NCI-H1436 treated with DMSO at 0.1 percent for 48 hours (cell line): ENCODE measurements at places on chromosomes 6 and 20.

DNA sequence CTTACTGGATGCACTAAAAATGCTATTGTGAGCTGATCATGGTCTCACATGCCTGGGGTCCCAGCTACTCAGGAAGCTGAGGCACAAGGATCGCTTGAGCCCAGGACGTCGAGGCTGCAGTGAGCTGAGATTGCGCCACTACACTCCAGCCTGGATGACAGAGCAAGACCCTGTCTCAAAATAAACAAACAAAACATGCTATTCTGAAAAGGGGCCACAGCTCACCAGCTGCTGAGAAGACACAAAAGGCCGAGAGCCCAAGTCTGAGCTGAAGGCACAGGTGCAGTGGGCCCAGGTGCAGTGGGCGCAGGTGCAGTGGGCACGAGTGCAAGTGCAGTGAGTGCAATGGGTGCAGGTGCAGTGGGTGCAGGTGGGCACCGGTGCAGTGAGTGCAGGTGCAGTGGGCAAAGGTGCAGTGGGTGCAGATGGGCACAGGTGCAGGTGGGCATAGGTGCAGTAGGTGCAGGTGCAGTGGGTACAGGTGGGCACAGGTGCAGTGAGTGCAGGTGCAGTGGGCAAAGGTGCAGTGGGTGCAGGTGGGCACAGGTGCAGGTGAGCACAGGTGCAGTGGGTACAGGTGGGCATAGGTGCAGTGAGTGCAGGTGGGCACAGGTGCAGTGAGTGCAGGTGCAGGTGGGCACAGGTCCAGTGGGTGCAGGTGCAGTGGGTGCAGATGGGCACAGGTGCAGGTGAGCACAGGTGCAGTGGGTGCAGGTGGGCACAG, 16.0 kb downstream of the ZBTB46 start:
- no peak for DNase-seq

DNA sequence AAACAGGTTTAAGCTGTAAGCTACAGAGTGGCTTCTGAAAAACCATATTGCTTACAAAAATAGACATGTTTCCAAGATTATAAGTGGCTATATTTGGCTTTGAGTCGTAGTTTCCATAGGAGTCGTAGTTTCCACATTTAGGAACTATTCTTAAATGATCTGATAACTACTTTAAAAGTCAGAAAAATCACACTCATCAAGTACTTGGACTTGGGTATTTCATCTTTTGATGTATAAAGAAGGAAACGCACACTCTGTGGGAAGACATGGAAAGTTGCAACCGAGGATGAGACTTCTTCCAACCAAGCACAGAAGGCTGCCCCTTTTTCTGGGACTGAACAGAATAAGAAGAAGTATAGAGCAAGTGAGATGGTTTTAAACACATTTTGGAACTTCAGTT, 118.3 kb downstream of the KHDRBS2 start:
- DNase-seq, result no peak

GRCh38 chr6:148223424-148223842, 119.2 kb upstream of the SASH1 start:
- no peak for DNase-seq

GRCh38 chr6:87879132-87879861, 168.3 kb upstream of the SPACA1 start:
- DNase-seq, result no peak

GRCh38 chr6:42236682-42237473, 19.2 kb upstream of the MRPS10 start:
- DNase-seq, result no peak
